Endothelial cell (in vitro differentiated cells): ENCODE measurements at places on chromosomes 5 and 9.
A peak's percentile ranks its signal among the peaks of the same experiment; 100 is the strongest.

DNA sequence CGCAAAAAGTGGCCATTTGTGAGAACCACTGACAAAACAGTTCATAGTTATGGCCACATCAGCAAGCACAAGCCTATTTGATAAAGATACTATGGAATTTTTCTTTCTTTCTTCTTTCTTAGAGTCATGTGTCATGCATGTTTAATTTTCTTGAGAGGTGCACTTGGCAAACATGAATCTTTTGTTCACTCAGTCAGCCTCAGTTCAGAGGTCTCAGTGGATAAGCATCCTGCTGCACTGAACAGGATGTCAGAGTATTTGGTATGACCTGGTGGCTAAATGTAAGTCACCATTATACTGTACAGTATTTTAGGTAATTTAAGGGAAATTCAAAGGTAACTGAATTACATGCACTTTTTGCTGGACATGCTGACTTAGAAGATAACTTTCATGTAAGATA is 5.4 kb downstream of the NNT start:
- H3K27me3 ChIP-seq: peaks cover 5% of the 10 kb centered on the region
- H3K27ac ChIP-seq: no peak overlapping the region
- H3K4me3 ChIP-seq: no peak overlapping the region
- no peak for DNase-seq
- peaks cover 7% of the 10 kb centered on the region for H3K4me1 ChIP-seq

DNA sequence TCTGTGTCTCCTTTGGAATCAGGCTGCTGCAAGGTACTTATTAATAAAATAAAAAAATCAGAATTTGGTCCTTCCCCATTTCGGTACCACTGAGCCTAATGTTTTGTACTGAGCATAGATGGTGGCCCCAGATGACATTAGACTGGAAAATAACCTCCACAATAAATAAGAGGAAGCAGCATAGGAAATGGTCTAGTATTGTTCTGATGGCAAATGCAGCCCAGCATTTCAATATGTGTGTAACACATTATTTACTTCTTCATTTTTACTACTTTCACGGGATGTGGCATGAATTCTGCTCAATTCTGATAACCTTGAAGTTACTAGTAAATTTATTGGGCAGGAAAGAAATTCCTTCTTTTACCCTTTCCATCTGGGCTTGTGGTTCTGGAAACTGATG is 295.6 kb downstream of the ADGRV1 start:
- DNase-seq: no peak
- no peak overlapping the region for H3K27ac ChIP-seq
- peaks cover 2% of the 10 kb centered on the region for H3K27me3 ChIP-seq
- no peaks in the 10 kb centered on the region for H3K36me3 ChIP-seq
- peaks cover 30% of the 10 kb centered on the region for H3K4me1 ChIP-seq
- H3K4me3 ChIP-seq: no peak overlapping the region

- peak within 1 kb of the TSS; percentile 87 for H3K4me3 ChIP-seq
- peaks cover 3% of the 10 kb centered on the region for H3K27me3 ChIP-seq
- DNase-seq: peak; percentile 76
- peak within 1 kb of the TSS; percentile 81 for H3K27ac ChIP-seq
Observed at GRCh38 chr9:133163504-133164172, at the start of gene GBGT1. TSS of gene GBGT1 (minus strand) at chr9:133163914. CDS start at chr9:133162412, 1,502 bp downstream.

DNA sequence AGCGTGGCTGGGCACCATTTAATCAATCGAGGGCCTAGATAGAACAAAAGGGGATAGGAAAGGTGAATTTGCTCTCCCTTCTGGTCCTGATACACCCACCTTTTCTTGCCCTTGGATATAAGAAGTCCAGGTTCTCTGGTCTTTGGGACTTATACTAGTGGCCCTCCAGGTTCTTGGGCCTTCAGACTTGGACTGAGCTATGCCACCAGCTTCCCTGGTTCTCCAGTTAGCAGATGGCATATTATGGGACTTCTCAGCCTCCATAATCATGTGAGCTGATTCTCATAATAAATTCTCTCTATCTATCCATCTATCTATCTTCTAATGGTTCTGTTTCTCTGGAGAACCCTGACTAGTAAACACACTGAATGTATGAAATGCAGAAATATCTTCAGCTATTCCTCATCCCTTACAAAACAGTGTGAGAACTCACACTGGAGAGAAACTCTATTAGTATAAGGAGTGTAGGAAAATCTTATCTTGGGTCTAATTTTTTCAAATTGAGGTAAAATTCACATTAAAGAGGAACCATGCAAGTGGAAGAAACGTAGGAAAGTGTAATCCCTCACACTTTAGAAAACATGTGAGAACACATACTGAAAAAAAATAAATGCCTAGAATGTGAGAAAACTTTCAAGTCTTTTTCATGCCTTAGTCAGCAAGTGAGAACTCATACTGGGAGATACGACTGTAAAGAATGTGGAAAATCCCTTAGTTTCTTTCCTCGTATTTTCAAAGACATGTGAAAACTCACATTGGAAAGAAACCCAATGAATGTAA is 15.5 kb downstream of the PCDHB15 start:
- H3K27me3 ChIP-seq: peaks cover 2% of the 10 kb centered on the region
- H3K4me3 ChIP-seq: peak overlapping the region; percentile 45
- H3K4me1 ChIP-seq: no peaks in the 10 kb centered on the region
- H3K36me3 ChIP-seq: peaks cover 59% of the 10 kb centered on the region
- DNase-seq: no peak

DNA sequence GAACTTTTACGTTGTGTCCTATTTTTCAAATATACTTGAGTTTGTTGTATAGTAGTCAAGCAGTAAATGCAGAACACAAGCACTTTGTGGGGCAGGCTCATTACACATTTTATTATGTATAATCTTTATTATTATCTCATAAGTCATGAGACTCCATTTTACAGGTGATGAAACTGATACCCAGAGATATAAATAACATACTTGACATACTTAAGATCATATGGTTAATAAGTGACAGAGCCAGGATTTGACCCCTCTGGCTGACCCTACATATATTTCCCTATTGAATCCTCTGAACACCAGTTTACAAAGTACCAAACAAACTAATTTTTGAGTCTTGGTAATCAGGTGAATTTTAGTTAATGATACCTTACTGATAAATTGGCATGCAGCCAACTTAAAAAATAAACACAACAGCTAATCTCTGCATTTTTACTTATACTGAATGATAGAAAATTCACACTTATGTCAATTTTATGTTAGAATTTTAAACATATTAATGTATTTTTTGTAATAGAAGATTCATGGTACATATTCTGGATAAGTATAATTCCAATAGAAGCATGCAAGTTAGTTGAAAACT is 305.0 kb upstream of the MEF2C start:
- H3K4me1 ChIP-seq: no peaks in the 10 kb centered on the region
- no peak overlapping the region for H3K4me3 ChIP-seq
- no peaks in the 10 kb centered on the region for H3K36me3 ChIP-seq
- no peak overlapping the region for H3K27ac ChIP-seq
- no peaks in the 10 kb centered on the region for H3K27me3 ChIP-seq

GRCh38 chr5:51104556-51104955 is 278.7 kb upstream of the ISL1 start:
- H3K27ac ChIP-seq: no peak overlapping the region
- H3K4me1 ChIP-seq: no peaks in the 10 kb centered on the region
- no peak overlapping the region for H3K4me3 ChIP-seq
- no peaks in the 10 kb centered on the region for H3K36me3 ChIP-seq

DNA sequence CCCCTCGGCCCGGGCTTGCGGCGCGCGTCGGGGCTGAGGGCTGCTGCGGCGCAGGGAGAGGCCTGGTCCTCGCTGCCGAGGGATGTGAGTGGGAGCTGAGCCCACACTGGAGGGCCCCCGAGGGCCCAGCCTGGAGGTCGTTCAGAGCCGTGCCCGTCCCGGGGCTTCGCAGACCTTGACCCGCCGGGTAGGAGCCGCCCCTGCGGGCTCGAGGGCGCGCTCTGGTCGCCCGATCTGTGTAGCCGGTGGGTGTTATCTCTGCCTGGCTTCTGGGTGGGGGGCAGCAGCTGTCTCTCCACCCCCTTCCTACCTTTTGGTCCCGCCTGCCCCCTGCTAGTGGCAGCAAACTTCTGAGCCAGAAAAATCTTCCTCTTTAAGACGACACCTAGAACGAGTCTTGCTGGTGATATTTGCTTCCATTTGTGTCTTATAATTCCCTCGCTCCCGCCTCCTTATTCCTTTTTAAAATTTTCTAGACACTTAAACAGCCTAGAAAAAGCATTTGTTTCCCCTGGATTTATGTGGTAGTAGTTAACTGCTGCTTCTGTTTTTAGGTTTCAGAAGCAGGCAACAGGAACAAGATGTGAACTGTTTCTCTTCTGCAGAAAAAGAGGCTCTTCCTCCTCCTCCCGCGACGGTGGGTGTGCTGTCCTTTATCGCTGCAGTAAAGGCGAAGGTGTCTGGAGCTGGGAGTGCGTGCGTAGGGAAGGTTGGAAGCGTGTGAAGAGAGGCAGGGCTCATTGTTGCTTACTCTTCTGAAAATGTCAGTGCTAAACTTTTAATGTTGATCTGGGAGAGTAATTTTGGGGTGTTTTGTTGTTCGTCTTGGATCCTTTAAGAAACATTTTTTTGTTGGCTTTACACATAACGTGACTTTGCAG is 554 bp downstream of the JAK2 start:
- peak overlapping the region; percentile 88 for H3K27ac ChIP-seq
- H3K36me3 ChIP-seq: peaks cover 6% of the 10 kb centered on the region
- peaks cover 7% of the 10 kb centered on the region for H3K27me3 ChIP-seq
- H3K4me3 ChIP-seq: peak overlapping the region; percentile 93

GRCh38 chr9:581673-582497 is 259.6 kb upstream of the DMRT1 start:
- no peak overlapping the region for H3K4me3 ChIP-seq
- H3K36me3 ChIP-seq: peaks cover 10% of the 10 kb centered on the region
- no peak overlapping the region for H3K27ac ChIP-seq

DNA sequence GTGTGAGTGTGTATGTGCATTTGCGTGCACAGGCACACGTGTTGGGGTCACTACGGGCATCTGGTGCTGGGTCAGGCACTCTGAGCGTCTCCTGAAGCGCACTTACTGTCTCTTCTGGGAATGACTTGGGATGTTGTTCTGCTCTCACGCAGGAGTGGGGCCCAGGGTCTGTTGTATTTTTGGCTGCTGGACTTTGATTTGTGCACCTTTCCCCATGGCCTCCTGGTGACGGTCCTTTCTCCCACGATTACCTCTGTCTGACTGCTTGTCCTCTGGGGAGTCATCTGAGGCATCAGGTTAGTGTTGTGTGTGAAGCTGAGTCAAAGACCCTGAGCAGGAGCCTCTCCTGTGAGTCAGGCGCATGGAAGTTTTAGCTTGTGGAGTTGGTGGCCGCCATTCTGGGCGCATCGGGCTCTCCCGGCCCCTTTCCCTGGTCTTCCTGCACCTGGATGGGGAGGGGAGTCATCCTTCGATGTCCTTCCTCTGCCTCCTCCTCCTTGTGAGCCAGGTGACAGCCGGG is 62.1 kb downstream of the RXRA start:
- H3K27ac ChIP-seq: peak overlapping the region; percentile 18
- H3K36me3 ChIP-seq: peaks cover 4% of the 10 kb centered on the region
- peak overlapping the region; percentile 57 for H3K4me3 ChIP-seq
- peaks cover 10% of the 10 kb centered on the region for H3K27me3 ChIP-seq

- H3K4me3 ChIP-seq: no peak overlapping the region
- peaks cover 22% of the 10 kb centered on the region for H3K36me3 ChIP-seq
- no peak overlapping the region for H3K27ac ChIP-seq
Observed at GRCh38 chr9:127489471-127490115, 38.3 kb downstream of the LRSAM1 start.

GRCh38 chr9:37486616-37487548 is 1.1 kb downstream of the POLR1E start:
- H3K27me3 ChIP-seq: peaks cover 8% of the 10 kb centered on the region
- peaks cover 10% of the 10 kb centered on the region for H3K36me3 ChIP-seq
- no peak for DNase-seq
- peak overlapping the region; percentile 93 for H3K4me3 ChIP-seq

GRCh38 chr5:88452820-88453219 is 184.2 kb upstream of the TMEM161B start:
- H3K27me3 ChIP-seq: no peaks in the 10 kb centered on the region
- peak; percentile 12 for DNase-seq
- no peaks in the 10 kb centered on the region for H3K36me3 ChIP-seq
- no peaks in the 10 kb centered on the region for H3K4me1 ChIP-seq
- no peak overlapping the region for H3K27ac ChIP-seq

- peaks cover 51% of the 10 kb centered on the region for H3K36me3 ChIP-seq
- no peak for DNase-seq
- no peak overlapping the region for H3K4me3 ChIP-seq
Observed at GRCh38 chr9:92265154-92265553, 28.3 kb downstream of the IARS1 start.

DNA sequence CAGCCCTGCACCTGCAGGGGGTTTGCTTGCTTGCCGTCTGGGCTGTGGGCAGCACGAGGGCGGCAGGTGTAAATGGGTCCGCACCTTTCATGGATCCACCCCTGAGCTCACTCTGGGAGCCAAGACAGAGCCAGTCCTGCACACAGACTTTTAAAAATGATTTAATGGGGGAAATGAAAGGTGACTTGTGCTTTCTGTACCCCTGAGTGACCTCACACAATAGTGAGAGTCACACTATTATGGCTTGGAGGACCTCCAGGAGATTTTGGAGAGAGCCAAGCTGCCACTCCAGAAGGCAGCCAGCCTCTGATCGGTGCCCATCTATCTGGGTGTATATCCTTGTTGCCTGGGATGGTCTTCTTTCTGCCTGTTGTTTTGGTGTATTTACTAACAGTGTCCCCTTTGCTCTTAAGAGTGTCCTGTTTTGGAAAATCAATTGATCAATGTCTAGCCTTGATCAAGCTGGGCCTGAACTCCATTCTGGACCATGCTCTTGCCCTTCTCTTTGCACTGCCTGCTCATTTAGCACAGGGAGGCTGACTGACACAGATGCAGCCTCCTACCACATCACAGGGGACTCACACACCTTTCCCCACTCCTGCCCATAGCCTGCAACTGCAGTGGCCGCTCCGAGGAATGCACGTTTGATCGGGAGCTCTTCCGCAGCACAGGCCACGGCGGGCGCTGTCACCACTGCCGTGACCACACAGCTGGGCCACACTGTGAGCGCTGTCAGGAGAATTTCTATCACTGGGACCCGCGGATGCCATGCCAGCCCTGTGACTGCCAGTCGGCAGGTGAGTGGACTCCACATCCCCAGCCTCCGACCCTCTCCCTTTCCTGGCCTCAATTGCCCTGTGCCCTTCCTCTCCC is 29.5 kb downstream of the LAMC3 start:
- DNase-seq: no peak
- H3K27ac ChIP-seq: no peak overlapping the region
- H3K36me3 ChIP-seq: peaks cover 10% of the 10 kb centered on the region

DNA sequence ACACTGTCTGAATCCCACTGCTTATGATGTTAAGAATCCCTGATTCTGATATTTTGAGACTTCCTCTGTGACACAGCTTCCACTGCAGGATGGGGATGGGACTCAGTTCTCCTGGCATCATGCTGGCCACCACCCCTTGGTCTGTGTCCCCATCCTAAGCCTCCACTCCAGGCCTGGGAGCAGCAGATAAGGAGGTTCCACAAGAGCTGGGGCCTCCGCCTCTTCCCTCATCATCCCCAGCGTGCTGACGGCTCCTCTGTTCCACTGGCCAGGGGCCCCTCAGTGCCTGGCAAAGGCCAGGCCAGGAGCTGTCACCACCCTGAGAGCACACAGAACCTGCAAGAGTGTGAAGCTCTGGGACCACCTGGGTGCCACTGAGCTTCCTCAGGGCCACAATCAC is 40.6 kb downstream of the CAMK2A start:
- H3K4me3 ChIP-seq: no peak overlapping the region
- H3K4me1 ChIP-seq: no peaks in the 10 kb centered on the region
- no peak for DNase-seq
- H3K36me3 ChIP-seq: no peaks in the 10 kb centered on the region
- H3K27ac ChIP-seq: no peak overlapping the region
- H3K27me3 ChIP-seq: peaks cover 10% of the 10 kb centered on the region
